ENCODE measurements at places on chromosomes 7 and 10.

- peak; percentile 30 for DNase-seq
Observed at GRCh38 chr10:99938563-99938962, 71.2 kb downstream of the DNMBP start.

- no peak for DNase-seq
Observed at GRCh38 chr10:56222237-56222636, 138.8 kb downstream of the ZWINT start.

GRCh38 chr10:49750546-49750945 lies 11.6 kb downstream of the OGDHL start:
- DNase-seq, result no peak

GRCh38 chr10:88386821-88387773 lies 196.0 kb downstream of the RNLS start:
- DNase-seq, result peak; percentile 11

DNA sequence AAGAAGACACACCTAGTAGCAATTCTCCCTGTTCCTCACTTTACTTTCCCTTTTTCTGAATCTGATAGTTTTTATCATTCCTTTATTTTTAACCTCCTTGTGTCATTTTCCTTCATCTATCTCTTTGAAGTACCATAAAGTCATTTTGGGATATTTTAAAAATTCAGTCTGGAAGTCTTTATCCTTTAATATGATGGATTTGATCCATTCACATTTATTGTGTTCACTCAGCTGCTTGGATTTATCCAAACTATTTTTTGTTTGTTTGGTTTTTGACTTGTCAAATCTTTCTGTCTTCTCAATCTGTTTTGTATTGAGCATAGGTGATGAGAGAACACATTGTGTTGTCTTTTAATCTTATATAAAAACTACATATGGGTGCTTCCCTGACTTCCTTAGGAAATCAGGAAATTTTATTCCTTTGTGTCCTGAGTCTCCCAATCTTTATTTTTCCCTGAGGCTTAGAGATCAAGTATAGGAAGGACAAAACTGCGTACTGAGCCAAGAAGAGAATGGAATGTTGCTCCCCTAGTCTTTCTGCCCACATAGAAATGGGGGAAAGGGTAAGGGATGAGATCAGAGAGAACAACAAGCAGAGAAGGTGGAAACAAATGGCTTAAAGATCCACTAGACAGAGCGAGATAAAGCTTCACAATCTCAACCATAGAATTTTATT lies 132.7 kb upstream of the HABP2 start:
- no peak for DNase-seq

- no peak for DNase-seq
Observed at GRCh38 chr7:95491634-95492314, 6.0 kb downstream of the ASB4 start.

DNA sequence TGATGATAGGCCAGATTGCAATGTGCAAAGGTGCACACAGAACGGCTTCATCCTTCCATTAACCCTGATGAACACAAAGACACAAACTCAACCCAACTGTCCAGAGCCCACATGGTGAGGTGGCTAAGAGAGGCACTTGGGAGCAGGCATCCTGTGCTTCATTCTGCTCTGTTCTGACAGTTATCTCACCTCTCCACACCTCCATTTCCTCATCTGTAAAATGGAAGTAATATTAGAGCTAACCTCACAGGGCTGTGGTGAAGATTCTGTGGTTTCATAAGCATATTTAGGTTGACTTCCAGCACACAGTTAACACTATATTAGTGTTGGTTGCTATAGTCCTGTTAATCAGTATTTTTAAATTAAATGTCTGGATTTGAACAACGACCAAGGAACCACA lies 126.3 kb downstream of the TAX1BP1 start:
- DNase-seq, result no peak

- DNase-seq, result no peak
Observed at GRCh38 chr10:126223512-126224067, 164.7 kb downstream of the ADAM12 start.

- DNase-seq, result no peak
Observed at GRCh38 chr10:24597426-24597825, 126.3 kb downstream of the ARHGAP21 start.

- DNase-seq, result no peak
Observed at GRCh38 chr7:122893486-122893885, 7.2 kb upstream of the CADPS2 start.

- DNase-seq, result no peak
Observed at GRCh38 chr10:130638991-130639390, 502.8 kb downstream of the GLRX3 start.

GRCh38 chr7:3154881-3155494 lies 111.3 kb upstream of the CARD11 start:
- peak; percentile 45 for DNase-seq

DNA sequence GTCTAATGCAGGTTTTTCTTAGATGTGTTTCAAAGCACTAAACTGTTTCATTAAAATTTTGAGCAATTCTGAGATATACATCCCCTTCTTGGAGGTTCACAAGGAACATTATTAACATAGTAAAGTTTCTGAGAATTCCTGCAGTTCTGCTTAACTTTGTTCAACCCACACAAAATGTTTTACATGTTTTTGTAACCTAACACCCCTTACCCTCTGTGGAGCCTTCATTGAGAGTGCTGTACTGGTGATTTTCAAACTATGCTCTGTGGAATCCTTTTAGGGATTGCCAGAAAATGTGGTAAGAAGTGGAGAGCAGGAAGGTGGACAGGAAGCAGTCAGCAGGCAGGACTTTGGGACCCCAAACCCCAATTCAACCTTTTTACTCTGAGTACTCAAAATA lies 53.6 kb upstream of the ABCB5 start:
- no peak for DNase-seq

DNA sequence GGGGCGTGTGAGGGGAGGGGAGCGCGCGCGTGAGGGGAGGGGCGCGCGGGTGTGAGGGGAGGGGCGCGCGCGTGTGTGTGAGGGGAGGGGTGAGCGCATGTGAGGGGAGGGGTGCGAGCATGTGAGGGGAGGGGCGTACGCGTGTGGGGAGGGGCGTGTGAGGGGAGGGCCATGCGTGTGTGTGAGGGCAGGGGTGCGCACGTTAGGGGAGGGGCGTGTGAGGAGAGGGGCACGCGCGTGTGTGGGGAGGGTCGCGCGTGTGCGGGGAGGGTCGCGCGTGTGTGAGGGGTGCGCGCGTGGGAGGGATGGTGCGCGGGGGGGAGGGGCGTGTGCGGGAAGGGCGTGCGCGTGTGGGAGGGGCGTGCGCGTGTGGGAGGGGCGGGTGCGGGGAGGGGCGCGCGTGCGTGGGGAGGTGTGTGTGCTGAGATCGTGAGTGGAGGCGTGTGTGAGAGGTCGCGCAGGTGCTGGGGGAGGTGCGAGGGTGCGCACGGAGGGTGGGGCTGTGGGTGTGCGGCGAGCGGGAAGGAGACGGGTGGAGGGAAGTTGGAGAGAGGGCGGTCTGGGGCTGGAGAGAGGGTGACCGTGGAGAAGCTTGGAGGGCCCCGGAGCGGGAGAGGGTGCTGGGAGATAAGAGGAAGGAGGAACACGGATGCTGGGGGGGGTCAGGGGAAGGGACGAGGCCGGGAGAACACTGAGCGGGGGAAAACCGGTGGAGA lies 19.7 kb downstream of the MXI1 start:
- no peak for DNase-seq

GRCh38 chr10:52143338-52143737 lies 170.7 kb upstream of the DKK1 start:
- no peak for DNase-seq

GRCh38 chr7:37484426-37485073 lies 35.9 kb upstream of the ELMO1 start:
- DNase-seq, result no peak

DNA sequence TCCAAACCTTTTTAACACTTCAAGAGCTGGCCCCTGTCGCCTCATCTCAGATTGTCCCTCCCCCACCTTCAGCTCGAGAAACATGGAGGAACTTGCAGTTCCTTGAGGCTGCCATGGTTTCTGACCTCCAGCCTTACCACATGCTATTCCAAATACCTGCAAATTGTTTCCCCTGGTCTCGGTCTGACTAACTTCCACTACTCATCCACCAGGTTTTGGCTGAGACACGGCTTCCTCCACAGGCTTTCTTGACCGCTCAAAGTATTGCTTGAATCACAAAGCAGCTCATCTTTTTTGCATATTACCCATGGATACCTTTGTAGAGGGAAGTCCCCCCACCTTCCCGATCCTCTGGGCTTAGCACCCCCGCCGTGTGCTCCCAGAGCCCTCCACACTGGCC lies 5.2 kb upstream of the SAMD8 start:
- DNase-seq, result no peak

DNA sequence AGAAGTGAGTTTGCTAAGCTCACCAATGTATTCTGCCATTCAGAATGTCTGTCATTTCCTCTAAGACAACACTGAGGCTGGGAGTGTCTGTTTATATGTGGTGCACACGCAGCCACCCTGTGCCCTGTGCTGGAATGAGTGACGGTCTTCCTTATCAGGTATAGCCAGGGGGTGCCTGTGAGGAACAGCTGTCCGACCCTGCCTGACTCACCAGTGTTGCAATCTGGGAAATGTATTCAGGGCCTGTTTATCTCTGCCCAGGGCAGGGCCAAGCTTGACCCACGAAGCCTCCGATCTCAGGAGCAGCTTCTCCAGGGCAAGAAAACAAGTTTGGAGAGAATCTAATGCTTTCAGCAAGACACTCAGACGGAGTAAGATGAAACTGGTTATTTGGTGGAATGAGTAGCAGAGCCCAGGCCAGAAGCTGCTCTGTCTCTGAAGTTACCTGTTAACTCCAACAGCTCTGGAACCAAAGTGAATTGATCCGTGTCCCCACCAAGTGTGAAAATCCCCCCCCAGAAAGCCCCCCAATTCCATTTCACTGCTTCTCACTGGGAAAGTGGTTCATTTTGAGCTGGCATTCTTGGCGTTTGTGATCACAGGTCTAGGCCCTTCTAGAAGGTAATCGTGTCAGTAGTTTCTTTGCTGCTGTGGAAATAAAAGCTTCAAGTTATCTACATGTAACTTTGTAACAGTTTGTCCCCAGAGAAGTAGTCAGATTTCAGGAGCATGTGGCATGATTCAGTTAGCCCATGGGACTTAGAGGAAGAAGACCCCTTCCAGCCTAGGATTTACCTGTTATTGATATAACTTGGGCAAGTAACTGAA lies 6.1 kb upstream of the UBE2H start:
- no peak for DNase-seq

DNA sequence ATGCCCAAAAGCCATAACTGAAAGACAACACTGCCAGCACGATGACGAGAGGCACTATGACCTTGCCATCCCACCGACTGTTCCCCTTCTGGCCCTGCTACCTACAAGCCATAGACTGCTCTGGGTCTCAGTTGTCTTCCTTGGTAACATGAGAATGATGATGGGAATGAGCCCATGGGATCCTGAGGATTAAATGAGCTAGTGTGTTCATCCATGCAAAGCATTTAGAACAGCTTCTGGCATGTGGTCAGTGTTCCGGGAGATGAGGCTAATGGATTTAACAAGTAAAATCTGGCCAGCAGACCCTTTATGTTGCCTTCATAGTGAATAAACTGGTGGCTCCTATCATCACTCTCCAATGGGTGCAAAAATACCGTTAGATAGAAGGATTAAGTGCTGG lies 62.4 kb upstream of the WDR11 start:
- DNase-seq, result no peak

- peak; percentile 8 for DNase-seq
Observed at GRCh38 chr7:85890244-85890811, 703.5 kb upstream of the SEMA3D start.

- no peak for DNase-seq
Observed at GRCh38 chr7:50317221-50317678, 12.7 kb downstream of the IKZF1 start.

- DNase-seq, result no peak
Observed at GRCh38 chr7:137691566-137691965, 155.2 kb downstream of the DGKI start.

DNA sequence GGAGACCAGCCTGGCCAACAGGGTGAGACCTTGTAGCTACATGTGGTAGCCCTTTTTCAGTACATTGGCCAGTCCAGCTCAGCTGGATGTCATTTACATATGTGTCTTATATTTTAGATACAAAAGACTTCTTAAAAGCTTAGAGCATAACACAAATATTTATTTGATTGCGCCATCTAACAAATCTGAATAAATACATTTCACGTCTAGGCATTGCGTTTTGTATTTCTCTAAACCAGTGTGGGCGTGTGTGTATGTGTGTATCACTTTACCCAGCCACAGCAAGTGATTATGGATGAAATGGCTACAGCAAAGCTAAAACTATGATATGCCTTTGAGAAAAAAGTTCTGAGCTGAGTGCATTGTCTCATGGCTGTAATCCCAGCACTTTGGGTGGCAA lies 14.0 kb downstream of the RABGEF1 start:
- no peak for DNase-seq

- no peak for DNase-seq
Observed at GRCh38 chr7:29878081-29878688, 71.9 kb downstream of the WIPF3 start.

DNA sequence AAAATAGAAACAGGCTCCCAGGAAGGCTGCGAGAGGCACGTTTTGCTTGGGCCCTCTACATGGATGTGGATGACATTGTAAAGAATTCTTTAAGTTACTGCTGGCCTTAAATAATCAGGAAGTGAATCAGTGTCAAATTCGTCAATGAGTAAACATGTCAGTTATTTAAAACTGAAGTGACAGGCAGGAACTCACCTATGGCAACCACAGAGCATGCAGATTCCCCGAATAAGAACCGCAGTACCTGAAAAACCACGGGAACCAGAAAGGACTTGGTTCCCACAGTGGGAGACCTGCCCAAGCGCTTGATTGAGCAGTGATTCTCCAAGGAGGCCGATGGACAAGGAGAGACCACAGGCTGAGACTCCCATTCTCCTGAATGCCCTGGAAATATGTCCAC lies 351.2 kb upstream of the AKR1E2 start:
- DNase-seq, result no peak

DNA sequence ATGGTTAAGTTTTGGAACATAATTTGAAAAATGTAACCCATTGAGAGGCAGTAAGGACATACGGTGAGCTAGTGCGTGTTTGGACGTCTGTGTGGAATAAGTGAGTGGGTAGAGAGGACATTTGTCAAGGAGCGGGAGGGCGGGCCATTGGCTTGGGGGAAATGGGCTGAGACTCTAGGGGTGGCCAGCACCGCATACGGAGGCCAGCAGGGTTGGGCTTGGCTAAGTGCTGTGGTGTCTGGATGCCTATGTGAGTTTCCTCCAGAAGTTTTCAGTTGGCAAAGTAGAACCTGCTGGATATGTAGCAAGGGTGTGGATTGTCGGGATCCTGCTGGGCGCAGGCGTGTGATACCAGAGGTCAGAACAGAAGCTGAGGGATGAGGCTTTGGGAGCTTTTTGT lies 103.0 kb downstream of the TCF7L2 start:
- no peak for DNase-seq

DNA sequence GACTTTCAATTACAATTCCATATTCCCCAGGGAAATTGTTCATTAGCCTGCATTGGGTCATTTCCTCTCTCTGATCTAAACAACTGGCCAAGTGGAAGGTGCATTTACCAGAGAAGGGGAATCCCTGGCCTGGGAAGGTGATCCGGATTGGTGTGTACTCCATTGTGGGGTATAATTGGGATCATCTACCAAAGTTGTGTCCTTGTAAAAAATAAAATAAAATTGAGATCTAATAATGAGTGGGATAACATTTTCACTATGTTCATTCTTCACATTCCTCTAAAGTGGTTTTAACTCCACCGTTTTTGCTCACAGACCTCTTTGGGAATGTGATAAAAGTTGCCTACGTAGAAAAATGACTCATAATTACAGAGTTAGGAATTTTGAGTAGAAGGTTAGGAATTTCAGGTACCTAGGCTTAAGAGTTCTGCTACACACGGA lies 22.8 kb downstream of the ARL5B start:
- DNase-seq, result no peak
